ENCODE measurements at places on chromosomes 12 and 14.

DNA sequence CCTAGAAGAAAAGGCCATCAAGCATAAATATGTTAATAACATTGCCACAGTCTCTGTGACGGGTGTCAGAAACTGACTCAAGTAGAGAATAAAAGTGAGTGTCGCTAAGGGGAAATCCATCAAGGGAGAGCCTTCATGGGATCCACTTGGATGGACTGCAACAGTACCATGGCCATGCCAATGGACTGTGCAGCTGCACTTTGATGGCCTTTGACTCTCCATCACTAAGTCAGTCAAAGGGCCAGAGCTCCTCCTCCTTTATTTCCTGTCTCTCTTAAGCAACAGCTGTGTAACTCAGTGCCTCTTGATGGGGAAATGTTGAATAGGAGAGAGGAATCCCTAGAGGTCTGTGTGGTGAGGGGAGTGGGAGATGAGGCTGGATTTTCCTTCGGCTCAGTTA is 335.2 kb downstream of the BMP4 start:
- DNase-seq: no peak

- peak; percentile 85 for DNase-seq
Observed at GRCh38 chr12:58803908-58804307, 116.4 kb downstream of the LRIG3 start.

GRCh38 chr14:63276016-63276415 is 42.7 kb downstream of the GPHB5 start:
- no peak for DNase-seq

GRCh38 chr14:94373708-94374107 is 14.7 kb downstream of the SERPINA1 start:
- DNase-seq: peak; percentile 97

- DNase-seq: peak; percentile 6
Observed at GRCh38 chr14:35121026-35121886, 534 bp downstream of the PPP2R3C start.

DNA sequence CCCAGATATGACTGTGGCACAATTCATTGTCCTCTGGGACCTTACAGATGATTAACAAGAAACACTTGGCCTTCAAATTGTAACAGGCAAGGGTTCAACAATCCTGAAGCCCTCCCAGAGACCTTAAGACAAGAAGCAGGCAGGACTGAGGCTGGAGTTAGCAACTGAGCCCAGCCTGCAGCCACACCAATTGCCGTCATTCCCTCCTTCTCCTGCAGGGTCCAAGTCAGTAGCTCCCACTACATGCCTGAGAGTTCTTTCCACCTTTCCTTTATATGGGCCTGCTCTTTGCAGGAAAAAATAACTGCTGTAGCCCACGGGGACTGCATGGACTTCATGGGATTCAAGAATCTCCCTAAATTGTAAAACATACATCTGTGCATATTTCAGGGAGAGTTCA is 2.4 kb upstream of the SERPINA4 start:
- no peak for DNase-seq

GRCh38 chr14:56170028-56170427 is 51.8 kb downstream of the PELI2 start:
- peak; percentile 36 for DNase-seq

- peak; percentile 56 for DNase-seq
Observed at GRCh38 chr12:93884794-93885460, 207.8 kb downstream of the CRADD start.

GRCh38 chr12:7583471-7583870 is 79.9 kb upstream of the CD163 start:
- DNase-seq: no peak

DNA sequence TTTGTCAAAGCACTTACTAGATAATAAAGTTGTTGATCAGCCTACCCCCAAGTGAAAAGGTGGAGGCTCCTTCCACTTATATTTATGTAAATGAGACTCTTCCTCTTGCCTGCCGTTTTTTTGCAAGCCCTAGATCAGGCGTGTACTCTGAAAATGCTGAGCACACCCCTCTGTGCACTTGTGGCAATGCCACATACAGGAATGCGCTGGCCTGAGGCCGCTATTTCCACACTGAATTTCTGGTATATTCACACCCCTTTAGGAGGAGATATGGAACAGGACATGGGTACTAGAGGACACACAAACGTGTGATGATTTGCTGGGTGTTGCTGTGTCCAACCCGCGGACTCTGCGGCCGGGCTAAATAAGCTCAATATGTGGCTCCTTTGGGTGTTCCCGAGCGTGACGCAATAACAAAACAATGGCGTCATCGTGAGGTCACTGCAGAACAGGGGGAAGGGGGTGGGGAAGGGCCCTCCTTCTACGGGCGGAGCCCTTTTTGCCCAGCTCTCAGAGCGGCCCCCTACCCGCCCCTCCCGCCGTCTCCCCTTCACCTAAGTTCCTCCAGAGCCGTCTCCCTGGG is 554 bp upstream of the TSPAN31 start:
- DNase-seq: peak; percentile 82

DNA sequence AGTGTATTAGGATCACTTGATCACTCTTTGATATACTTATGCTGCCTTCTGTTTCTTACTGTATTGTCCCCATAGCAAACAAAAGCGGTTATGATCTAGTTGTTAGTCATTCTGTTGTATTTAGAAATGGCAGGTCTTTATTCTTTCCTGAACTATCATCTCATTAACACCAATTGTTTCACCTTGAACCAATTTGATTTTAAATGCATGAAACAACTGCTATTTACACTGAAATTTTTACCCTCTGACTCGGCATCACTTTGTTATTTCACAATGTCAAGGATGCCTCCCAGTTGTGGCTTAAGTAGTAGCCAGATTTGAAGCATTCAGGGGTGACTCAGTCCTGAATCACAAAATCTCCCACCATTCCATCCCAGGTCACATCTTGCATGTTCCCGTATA is 303.5 kb downstream of the EGLN3 start:
- DNase-seq: peak; percentile 97

DNA sequence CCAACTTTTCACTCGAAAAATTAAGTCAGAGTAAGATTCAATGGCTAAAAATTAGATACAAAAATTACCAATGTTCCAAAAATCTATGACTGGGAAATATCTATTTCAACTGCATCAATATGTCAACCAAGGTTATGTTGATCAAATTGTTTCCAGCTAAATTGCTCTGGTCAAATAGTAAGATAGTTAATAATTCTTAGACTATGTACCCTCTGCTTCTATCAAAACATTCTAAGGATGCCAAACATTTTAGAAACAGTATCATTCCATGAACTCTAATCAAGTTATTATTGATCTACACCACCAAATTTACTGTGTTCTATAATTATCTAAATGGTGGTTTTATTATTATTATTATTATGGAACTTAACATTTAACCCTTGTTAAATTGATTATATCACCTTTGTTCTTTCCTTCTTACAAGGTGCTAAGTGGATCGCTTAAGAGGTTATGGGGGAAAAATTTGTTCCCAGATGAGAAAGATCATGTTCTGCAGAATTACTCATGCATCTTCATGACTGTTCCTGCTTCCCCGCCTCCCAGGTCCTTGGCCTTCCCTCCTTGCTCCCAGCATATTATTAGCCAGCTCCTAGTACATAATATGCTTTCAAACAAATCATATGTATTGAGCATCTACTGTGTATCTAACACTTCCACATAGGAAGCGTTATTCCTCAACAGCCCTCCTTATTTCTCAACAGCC is 240.5 kb upstream of the KRR1 start:
- no peak for DNase-seq

DNA sequence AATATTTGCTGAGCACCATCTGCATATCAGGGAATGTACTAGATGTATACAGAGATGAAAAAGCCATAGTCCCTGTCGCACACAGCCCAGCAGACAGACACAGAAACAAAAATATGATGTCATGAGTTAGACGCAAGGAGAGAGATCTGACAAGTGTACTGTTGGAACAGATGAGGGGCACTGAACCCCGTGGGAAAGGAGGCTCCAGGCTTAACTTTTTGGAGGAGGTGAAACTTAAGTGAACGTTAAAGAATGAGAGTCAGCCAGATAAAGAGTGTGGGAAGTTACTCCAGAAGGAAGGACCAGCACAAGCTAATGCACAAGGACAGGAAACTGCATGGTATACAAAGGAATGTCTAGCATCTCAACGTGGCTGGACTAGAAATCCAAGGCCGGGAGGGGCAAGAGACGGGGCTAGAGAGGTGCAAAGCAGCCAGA is 2.5 kb upstream of the ACTN1 start:
- peak; percentile 88 for DNase-seq

GRCh38 chr12:51683763-51684357 is 92.8 kb downstream of the SCN8A start:
- peak; percentile 78 for DNase-seq

GRCh38 chr12:78191611-78192010 is 360.9 kb downstream of the NAV3 start:
- no peak for DNase-seq

GRCh38 chr12:27305673-27306456 is 26.8 kb upstream of the BMAL2 start:
- DNase-seq: peak; percentile 60

DNA sequence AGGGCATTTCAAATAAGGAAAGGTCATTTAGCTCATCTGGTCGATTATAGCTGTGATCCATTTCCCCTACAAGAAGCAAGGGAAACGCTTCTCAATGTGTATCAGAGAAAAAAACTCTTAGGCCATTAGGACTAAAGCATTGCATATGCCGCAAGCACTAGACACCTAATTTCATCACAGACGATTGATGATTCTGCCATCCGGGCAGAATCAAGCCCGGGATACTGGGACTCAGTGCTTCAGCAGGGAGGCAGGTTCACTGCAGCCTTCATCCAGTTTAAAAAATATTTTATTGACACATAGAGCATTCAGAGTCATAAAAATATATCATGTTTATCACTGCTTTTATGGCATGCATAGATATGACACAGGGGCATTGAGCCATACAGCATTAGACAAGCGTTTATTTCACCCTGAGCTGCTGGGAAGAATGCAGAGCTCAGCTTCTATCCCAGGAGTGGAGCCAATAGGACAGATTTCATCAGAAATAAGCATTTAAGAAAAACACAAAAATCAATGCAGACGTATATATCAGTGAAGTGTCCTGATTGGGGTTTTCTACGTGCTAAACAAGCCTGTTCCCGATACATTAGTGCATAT is 806.9 kb downstream of the GALC start:
- no peak for DNase-seq

DNA sequence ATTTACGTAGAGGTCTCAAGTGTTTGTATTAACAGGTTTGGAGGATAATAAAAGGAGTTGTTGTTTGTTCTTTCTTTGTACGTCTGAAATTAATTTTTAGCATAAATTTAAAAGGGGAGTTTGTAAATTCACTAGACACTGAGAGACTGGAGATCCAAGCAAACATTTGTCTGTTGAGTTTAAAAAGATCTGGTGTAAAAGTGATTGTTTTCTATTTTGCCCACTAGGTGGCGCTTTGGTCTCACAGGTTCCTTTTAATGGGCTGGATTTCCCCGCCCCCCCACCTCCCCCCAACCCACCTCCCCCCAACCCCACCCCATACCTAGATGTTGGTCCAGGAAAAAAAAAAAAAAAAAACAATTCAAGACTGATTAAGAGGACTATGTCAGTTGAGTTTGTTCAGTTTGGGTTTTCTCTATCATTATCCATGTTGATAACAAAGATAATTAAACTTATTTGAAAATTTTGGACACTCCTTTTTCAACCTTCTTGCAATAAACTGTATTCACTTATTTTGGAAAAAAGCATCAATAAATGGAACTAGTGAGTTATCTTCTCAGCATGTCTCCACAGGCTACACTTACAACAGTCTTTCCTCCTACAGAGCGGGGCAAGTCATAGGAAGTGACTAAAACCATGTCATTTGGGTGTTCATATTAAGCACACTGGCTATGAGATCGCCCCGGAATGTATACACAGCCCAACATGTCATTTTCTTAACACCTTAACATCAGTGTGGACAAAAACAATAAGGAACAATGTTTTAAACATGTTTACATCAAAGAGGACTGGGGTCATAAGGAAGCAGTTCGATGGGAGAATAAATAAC is 841.1 kb downstream of the NRXN3 start:
- DNase-seq: peak; percentile 36

DNA sequence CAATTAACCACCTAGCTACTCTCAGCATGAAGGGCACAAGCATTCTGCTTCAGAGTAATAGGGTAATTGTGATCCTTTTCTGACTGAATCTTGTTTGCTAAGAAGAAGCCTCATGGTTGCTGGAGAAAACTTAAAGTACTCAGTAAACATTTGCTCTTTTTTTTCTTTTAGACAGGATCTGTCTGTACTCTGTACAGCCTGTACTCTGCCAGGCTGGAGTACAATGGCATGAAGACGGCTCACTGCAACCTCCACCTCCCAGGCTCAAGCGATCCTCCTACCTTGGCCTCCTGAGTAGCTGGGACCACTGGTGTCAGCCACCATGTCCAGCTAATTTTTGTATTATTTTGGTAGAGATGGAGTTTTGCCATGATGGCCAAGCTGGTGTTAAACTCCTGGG is 12.4 kb downstream of the PPP1R13B start:
- no peak for DNase-seq

GRCh38 chr14:50364792-50365191 is 31.9 kb downstream of the CDKL1 start:
- no peak for DNase-seq

DNA sequence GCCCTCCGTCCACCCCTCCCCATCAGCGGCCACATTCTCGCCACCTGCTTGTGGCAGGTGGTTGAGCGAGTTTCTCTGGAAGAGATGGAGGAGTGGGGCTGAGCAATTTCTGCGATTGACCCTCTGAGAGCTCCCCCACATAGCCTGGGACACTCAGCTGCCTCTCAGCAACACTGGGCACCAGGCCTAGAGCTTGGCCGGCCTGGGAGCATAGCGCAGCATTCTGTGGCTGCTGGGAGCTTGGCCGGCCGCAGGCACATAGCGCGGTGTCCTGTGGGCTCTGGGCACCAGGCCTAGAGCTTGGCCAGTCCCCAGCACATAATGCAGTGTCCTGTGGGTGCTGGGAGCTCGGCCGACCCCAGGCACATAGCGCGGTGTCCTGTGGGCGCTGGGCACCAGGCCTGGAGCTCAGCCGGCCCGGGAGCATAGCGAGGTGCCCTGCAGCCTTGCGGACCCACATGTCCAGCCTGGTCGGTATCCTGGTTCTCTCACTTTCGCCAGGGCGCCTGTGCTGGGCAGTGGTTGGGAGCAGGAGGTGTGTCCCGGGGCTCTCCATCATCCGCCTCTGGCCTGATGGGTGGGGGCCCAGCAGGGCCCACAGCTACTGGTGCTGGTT is 43.8 kb downstream of the LRCOL1 start:
- no peak for DNase-seq

DNA sequence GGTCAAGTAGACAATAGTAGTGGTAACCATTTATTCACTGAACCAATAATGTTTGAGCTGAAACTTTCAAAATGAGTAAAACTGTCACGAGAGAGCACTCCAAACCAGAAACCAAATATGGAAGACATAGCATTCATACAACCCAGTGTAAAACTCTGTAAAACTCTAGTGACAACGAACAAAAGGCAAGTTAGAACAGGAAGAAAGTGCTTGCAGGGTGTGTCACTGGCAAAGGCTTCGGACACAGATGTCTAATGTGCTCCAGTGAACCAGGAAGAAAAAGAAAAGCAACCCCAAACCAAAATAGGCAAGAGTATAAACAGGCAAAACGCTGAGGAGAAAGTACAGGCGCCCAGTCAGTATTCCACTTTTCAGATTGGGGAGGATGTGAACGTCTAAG is 79.3 kb upstream of the FZD10 start:
- DNase-seq: no peak

- no peak for DNase-seq
Observed at GRCh38 chr12:2353281-2353680, 300.5 kb downstream of the CACNA1C start.

Data from AG10803 (cell line).